ENCODE measurements at places on chromosomes 11 and 22. TPM values are rescaled to one million over a fixed set of nuclear protein-coding genes. Genes with fewer than 3 reads are reported as not detected.

ESAM gene
- total RNA-seq, result 22.0 TPM

STK33 gene
- 14.2 TPM for total RNA-seq

CHADL gene
- 5.4 TPM for total RNA-seq

RHOD gene
- total RNA-seq, result 23.3 TPM

SLC5A4 gene
- total RNA-seq, result 0.81 TPM

PKP3 gene
- 70.8 TPM for total RNA-seq

GSTT2 gene
- total RNA-seq, result 0.81 TPM

PACSIN2 gene
- 182 TPM for total RNA-seq

XPNPEP3 gene
- 25.7 TPM for total RNA-seq

TUBA8 gene
- total RNA-seq, result 2.1 TPM

OR52H1 gene
- not detected for total RNA-seq

ARHGAP20 gene
- 2.7 TPM for total RNA-seq

PGA5 gene
- total RNA-seq, result not detected

PIH1D2 gene
- 4.3 TPM for total RNA-seq

CD3G gene
- total RNA-seq, result 3.0 TPM

ZBTB44 gene
- 44.8 TPM for total RNA-seq

RAG1 gene
- 2.6 TPM for total RNA-seq

TRIM49 gene
- not detected for total RNA-seq

PIWIL4 gene
- total RNA-seq, result 11.0 TPM

LRP4 gene
- total RNA-seq, result 14.5 TPM

EHF gene
- total RNA-seq, result 176 TPM

OR51T1 gene
- not detected for total RNA-seq

ACR gene
- 0.92 TPM for total RNA-seq

OR10G4 gene
- not detected for total RNA-seq

LSP1 gene
- total RNA-seq, result 43.1 TPM

VPS11 gene
- 33.4 TPM for total RNA-seq

GNAZ gene
- 119 TPM for total RNA-seq

L3MBTL2 gene
- total RNA-seq, result 28.3 TPM

ATF4 gene
- 248 TPM for total RNA-seq

ACRV1 gene
- not detected for total RNA-seq

ALDH3B1 gene
- total RNA-seq, result 34.8 TPM

KRTAP5-2 gene
- 0.26 TPM for total RNA-seq

C11orf42 gene
- total RNA-seq, result not detected

ROBO4 gene
- total RNA-seq, result 13.8 TPM
